ENCODE measurements at places on chromosomes 6 and 20.

DNA sequence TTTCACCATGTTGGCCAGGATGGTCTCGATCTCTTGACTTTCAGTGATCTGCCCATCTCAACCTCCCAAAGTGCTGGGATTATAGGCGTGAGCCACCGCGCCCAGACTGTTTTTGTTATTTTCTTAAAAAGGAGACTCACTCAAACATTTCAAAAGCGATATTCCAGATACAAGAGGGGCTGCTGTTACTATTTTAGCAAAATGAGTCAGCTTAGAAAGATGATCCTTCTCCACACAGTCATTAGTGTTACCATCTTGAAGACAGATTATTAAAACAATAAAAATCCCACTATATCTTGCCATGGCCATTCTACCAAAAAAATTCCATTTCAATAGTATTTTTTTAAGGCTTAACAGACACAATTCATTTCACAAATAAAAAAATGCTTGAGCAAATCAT is 102.8 kb downstream of the PREP start:
- no peak for DNase-seq

GRCh38 chr6:47780510-47781356 is 1.1 kb upstream of the OPN5 start:
- DNase-seq: peak; percentile 13

- no peak for DNase-seq
These were observed 356.7 kb upstream of the MMS22L start for GRCh38 chr6:97639702-97640101.

DNA sequence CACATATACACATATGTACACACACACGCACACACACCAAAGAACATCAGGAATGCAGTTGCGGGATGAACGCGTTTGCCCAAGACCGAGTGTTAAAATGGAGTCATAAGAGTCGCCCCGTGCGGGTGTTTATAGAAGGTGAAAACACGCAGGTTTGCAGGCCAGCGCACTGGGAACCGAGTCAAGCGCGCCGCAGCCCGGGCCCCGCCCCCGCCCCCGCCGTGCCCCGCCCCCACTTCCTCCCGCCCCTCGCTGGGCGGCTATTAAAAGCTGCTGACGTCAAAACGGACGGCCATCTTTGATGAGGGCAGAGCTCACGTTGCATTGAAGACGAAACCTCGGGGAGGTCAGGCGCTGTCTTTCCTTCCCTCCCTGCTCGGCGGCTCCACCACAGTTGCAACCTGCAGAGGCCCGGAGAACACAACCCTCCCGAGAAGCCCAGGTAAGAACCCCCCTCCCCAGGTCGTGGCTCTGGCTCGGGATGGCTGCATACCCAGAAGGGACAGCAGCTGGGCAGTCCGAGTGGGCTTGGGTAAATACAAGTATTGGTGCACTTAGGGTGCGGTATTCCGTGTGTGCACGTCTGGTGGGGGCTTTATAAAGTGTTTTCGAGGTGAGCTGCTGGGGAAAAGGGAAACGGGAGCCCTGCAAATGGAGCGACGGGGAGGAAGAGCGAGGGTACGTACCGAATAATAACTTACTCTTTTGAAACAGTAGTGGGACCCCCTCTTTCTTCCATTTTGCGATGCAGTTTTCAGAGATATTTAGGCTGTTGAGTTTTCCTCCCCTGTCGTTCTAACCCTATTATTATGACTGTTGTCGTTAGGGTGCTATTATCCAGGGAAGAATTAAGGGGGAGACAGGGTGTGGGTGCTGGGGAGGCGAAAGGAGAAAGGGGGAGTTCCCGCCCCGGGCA is at the start of gene SNAP25:
Gene SNAP25 (plus strand): TSS at position 295 of the 916 bp plus-strand sequence. CDS start 56,662 bp downstream, outside the sequence.
- peak; percentile 18 for DNase-seq

DNA sequence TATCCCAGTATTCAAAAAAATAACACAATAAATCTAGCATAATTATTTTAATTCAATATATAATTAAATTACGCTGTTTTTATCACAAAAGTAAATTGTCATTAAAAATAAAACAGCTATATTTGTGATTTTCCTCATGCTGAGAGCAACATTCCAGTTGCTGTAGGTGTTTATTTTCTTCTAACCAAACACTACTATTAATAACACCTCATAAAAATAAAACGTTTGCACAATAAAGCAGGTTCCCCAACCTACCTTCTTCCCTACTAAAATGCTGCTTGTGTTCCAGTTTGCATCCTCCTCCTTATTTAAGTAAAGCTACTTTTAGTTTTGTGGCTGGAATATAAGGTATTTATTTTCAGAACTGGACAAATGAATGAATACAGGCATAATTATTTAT is 108.2 kb upstream of the LGSN start:
- DNase-seq: no peak

DNA sequence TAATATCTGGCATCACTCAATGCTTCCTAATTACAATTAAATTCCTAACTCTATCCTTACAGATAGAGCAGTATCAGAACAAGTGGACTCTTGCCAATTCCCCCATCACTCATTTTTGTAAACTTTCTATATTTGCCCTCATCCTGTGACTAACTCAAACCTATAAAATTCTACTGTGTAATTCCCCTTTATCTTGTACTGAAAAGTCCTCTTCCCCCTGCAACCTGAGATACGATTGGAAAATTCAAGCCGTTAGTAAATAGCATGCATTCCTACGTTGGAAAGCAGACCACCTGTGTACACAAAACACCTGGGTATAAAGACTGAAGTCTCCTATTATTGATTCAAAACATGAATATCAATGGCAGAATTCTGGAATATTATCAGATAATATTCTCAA is 70.4 kb upstream of the KCNQ5 start:
- no peak for DNase-seq

- DNase-seq: peak; percentile 77
These were observed 8.6 kb upstream of the HECA start for GRCh38 chr6:139126255-139126654.

DNA sequence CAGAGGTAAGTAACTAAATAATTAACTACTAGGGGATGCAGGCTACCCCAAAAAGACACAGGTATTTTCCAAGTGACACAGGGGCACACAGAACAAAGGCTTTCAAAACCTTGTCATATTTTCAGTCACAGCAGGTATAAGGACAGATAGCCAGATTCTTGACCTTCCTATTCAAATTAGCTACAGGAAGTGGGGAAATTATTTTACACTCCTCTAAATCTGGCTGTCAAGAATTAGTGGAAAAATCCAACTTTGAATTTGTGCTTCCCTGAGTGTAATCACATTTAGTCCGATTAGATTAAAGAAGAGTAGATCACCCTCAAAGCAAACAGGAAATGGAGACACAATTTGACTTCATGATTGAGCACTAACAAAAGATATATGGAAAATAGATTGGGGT is 60.6 kb downstream of the SYNE1 start:
- no peak for DNase-seq

GRCh38 chr6:6987749-6988148 is 120.0 kb upstream of the RREB1 start:
- DNase-seq: no peak

DNA sequence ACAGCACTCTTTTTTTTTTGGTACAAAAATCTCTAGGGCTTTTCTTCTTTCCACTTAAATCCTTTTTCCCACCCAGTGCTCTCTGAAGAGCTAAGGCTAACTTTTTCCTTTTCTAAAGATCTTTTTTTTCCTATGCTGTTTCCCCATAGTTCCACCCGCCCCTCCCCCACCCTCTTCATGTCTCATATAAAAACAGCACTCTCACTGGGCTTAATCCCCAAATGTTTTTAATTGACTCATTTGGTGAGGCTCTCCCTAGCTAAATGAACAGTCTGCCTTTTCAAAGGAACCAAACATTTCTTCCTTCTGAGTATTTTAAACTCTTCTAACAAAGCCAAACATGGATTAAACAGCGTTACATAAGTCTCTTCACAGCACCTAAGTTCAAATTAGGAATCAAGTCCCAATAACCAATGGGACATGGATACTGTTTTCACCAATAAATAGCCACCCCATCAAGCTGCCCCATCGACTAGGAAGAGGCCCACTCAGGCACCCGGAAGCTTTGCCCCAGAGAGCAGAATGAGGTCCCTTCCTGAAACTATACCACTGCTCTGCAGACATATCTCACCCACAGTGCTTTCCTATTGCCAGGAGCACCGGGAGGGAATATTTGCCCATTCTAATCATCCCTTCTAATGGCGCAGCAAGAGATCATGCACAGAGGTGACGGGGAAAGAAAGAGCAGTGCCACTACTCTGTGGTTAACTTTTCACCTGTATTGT is 63.7 kb downstream of the ATXN1 start:
- no peak for DNase-seq

DNA sequence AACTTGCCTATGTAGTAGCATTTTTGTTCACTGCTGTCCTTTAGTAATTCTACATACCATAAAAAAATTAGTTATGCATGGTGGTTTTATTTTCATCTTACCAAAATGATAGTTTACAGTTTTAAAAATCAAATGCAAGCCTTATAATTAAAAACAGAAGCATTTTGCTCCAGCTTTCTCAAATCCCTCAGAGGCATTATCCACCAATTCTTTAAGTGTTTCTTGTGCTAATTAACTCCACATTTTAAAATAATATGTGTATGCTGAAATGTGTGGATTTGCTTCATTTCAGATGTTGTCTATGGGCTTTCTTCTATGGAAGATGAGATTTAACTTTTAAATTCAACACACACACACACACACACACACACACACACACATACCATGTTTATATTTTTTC is 49.3 kb downstream of the PCSK2 start:
- DNase-seq: no peak

DNA sequence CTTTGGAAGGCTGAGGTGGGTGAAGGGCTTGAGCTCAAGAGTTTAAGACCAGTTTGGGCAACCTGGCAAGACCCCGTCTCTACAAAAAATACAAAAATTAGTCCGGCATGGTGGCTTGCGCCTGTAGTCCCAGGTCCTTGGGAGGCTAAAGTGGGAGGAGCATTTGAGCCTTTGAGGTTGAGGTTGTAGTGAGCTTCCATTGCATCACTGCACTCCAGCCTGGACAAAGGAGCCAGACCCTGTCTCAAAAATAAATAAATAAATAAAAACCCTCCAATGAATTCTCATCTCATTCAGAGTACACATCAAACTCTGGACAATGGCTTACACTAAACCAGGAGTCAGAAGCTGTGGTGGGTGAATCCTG is 31.8 kb downstream of the B4GALT5 start:
- DNase-seq: no peak

- no peak for DNase-seq
These were observed 21.9 kb upstream of the RAB22A start for GRCh38 chr20:58287638-58288037.

DNA sequence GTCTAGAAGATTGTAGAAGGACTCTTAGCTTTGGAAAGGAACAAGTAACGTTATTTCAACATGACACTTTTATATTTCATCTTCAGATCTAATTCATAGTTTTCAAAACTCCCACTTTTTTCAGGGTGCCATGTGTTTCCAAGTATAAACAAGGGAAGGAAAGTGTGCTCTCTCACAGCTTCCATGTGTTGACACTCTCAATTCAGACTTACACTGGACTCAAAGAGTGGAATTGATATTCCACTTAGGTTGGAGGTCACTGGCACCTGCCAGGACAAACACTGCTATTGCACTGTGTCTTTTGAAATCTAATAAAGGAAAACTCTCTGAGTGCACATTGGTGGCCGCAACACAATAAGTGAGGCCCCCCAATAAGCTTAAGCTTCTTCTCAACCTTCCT is 22.5 kb upstream of the SAMD3 start:
- DNase-seq: no peak

DNA sequence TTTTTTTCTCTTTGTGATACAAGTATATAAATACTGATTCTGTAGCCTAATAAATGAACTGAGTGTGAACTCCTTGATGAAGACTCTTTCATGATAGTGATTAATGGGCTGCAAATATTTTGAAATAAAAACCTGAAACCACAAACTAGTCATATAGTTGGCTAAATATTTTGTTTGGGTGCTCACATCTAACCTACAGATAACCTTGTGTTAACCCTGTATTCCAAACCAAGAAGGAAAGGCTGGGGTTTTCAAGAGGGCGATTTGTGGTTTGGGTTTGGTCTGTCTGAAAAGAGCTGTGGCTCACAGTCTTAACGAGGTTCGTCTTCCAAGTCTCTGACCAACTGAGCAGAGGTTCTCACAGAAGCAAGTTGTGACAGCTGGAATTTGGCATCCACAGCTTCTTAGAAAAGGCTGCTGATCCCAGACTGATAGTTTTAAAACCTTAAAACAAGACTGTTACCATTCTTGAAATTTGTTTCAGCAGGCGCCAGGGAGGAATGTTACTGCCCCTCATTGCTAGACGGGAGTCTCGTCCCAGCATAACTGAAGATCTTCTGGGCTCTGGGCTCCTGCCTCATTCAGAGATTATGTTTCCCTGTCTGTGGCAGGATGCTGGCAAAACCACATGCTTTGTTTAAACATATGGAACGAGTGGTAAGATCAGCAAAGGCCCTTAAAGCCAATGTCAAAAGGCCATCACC is 736.4 kb upstream of the MARCKS start:
- peak; percentile 4 for DNase-seq

- DNase-seq: no peak
These were observed 41.6 kb downstream of the C6orf15 start for GRCh38 chr6:31070711-31071197.

- no peak for DNase-seq
These were observed 747.2 kb downstream of the KHDRBS2 start for GRCh38 chr6:61538801-61539200.

- DNase-seq: no peak
These were observed 63.7 kb downstream of the GPX5 start for GRCh38 chr6:28589234-28589956.

DNA sequence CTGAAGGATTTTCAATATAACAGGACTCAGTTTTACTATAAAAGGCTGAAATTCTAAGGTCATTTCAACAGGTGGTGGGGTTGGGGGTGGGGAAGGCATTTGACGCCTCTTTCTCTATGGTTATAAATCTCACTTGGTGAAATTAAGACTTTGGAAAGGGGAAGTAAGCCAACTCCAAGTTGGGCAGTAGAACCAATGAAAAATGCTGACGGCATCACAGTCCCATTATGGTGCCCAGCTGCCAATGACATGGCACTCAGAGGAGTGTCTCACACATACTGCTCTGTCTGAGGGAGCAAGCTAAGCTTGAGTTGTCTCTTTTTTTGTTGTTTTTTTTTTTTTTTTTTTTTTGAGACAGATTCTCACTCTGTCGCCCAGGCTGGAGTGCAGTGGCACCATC is 4.7 kb downstream of the SLC16A10 start:
- no peak for DNase-seq

- DNase-seq: no peak
These were observed 125.5 kb downstream of the IPCEF1 start for GRCh38 chr6:154230910-154231595.

All from CD14-positive monocyte (primary cell).